ENCODE measurements at places on chromosomes 3 and 15.

DNA sequence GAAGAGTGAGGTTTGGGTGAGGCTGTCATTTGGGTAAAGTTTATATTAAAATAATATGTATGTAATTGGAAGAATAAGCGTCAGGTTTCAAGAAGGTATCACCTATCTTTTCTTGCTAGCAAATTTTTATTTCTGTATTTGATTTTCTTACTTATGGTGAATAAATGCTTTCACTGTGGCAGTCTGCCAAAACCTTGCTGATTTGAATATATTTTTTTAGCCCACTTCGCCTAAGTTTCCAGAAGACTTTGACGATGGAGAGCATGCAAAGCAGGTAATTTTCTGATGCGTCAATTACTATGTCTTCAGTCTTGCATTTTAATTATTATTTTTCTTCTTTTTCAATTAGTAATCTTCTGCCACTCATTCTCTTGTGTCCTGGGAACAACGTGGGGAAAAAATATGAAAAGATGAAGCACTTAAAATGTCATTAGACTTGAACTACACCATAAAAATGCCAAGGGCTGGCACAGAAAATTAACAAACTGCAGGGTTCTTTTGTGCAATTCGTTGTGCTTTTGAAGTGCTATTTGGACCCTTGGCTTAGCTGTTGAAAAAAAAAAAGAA, 40.4 kb downstream of the SRP14 start:
- no peak for DNase-seq

GRCh38 chr3:127975153-127976029, 60.4 kb downstream of the KBTBD12 start:
- DNase-seq = no peak

- DNase-seq = no peak
Measured at GRCh38 chr3:124322309-124322880, 330.5 kb upstream of the ROPN1 start.

DNA sequence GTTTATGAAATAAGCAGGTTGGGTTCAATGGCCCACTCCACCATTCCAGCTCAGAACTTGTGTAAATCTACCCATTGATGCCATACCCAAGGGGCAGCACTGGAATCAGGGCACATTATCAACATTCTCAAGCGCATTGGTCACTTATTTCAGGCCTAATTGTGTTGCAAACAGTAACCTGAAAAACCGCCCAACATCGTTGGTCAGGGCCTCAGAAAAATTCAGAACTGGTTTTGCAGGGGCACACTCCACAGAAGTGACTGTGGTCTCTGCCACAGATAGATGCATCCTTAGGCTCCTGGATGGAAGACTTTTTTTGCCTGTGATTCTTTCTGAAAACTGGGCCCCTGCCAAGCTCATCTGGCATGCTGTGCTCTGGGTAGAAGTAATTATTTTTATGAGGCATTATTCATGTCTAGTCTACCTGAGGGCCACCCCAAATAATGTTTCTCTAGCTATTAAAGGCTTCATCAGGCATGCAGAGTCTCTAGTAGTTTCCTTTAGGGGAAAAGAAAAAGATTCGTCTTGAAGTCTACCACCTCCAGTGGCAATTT, 21.7 kb upstream of the LRTM1 start:
- DNase-seq = no peak

GRCh38 chr15:78162038-78162437, 12.9 kb downstream of the IDH3A start:
- no peak for DNase-seq

GRCh38 chr3:65101450-65101849, 413.6 kb upstream of the ADAMTS9 start:
- no peak for DNase-seq

DNA sequence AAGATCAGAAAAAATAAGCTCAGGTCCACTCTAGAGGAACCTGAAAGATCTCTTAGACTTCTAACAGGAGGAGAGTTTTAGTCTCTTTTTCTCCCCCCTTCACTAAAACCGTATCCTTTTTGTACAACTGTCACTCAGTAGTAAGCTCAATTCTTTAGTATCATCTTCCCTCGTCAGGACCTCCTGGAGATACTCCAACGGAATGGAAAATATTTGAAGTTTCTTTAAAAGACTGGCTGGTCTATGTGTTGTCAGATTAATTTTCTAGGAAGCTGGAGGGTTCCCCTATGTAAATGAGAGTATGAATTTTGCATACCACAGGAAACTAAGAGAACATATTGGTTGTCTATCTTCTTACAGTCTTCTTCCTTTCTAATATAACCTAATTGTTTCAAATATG, 747.7 kb upstream of the CBLB start:
- DNase-seq = no peak

DNA sequence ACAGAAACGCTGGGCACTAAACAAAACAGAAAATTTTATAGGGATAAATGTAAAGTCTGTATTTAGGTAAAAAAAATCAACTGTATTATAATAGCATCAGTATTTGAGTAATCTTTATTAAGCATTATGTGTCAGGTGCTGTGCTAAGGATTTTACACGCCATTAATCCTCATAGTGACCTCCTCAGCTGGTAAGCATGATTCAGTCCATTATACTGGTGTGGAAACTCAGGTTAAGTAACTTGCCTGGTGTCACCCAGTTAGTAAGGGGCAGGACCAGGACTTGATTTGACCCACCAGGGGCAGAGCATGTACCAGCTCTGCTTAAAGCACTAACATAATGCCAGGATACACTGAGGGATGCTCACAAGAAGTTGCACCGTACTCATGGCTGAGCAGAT, 4.8 kb downstream of the MYO5C start:
- DNase-seq = no peak

GRCh38 chr3:150627557-150627956, 24.4 kb downstream of the SELENOT start:
- no peak for DNase-seq

DNA sequence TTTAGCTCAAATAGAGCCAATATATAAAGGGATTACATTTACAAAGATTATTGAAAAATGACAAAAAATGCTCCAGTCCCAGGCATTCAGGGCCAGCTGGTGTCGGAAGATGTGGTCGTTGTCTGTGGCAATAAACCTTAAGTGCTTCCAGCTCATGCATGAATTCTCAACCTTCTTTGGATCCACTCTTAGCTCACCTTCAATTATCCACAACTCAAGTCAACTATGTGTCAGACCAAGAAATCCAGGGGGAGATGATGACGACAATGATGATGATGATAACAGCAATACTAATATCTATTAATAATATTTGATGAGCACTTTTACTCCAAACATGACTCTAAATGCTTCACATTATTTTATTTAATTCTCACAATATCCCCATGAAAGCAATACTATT, 53.6 kb upstream of the PXYLP1 start:
- DNase-seq = no peak

DNA sequence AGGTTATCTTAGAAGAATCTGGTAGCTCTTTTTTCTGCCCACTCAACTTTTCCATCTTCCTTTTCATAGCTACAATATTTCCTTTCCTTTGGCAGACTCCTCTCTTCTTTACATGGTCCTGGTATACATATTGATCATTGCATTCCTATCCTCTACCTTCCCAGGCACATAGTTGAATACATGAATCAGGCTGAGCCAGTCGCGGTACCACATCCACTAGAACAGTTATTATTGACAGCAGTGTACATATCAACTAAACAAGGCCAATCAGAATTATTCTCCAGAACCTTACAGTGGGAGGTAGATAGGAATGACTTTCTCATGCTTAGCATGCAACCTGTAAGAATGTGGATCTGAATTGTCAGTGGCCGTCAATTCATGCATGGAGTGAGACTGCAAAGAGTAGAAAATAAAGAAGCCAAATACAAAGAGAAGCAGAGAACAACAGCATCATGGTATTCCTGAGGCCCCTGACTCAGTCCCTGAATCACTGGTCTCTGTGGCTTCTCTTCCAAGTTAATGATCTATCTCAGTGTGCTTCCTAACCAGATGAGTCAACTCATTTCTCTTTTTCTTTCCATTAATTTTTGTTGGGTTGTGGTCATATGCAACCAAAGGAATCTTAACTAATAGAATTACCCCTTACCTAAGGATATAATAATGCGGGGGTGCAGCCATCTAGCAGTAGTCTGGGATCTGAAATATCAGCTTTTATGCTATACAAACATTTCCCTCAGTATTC, 60.9 kb upstream of the DCBLD2 start:
- no peak for DNase-seq

DNA sequence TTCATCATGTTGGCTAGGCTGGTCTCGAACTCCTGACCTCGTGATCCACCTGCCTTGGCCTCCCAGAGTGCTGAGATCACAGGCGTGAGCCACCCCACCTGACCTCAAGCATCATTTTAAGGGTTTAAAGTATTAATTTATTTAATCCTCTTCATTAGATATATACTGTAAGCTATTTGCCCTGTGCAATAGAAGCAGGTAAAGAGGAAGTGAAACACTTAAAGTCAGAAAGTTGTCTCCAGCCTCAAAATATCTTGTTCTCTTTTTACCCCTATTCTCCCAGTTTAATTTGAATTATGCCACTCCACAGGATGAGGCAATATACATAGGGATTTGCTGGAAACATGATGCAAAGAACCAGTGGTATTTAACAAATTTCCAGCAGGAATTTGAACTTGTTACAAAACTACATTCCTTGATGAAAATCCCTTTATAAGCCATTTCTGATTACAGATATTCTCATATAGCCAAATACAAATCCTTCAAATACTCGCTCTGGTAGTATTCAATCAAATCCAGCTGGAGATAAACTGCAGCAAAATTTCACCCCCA, 2.0 kb downstream of the NDUFB5 start:
- DNase-seq = no peak

GRCh38 chr3:23867838-23868237, 49.0 kb downstream of the NKIRAS1 start:
- DNase-seq = no peak

DNA sequence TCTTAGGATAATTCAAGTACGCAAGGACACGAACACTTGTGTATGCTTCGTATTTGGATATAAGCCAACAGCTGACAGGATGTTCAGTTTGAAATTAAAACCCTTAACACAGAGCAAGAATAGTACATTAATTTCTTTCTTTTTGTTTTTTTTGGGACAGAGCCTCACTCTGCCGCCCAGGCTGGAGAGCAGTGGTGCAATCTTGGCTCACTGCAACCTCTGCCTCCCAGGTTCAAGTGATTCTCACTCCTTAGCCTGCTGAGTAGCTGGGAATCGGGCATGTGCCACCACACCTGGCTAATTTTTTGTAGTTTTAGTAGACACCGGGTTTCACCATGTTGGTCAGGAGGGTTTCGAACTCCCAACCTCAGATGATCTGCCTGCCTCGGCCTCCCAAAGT, 32.4 kb downstream of the TOMM70 start:
- DNase-seq = no peak

GRCh38 chr15:26020871-26021270, 157.7 kb upstream of the ATP10A start:
- no peak for DNase-seq

- no peak for DNase-seq
Measured at GRCh38 chr3:85875589-85875988, 916.8 kb downstream of the CADM2 start.

DNA sequence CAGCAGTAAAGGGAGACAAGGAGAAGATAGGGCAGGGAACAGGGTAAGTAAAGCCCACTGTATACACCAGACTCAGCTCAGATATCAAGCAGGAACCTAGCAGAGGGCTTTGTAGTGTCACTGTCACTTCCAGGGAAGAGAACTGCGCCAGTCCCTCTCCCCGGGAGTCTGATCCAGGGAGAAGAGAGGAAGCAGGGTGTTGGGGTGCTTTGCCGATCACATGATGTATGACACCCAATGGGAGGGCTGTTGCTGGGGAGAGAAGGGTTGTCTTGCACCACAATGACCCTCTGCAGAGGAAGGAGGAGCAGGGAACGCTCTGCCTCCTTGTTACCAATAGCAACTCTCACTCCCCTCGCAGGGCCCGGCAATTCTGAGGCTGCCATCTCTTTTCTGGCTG, 147.2 kb upstream of the SLC2A2 start:
- DNase-seq = peak; percentile 87

- DNase-seq = no peak
Measured at GRCh38 chr3:139468399-139468798, 7.9 kb downstream of the RBP2 start.

DNA sequence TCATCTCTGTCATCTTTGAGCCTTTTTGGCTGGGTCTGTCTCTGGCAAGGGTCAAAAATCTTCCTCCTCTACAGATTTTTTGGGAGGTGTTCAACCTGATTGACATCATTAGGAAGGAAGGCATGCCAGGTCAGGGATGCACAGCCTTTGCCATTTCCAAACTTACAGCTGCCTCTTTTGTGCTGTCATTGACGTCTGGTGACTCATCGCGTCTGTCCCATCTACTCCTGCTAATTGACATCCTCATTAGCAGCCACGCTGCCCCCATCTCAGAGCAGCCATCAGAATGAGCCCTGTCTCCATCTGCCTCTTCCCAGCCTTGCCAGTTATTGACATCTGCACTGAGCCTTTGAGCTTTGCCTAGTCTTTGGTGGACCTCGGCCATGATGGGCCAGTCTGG, 53.0 kb downstream of the PDIA5 start:
- no peak for DNase-seq
